H1 (cell line): ENCODE measurements at places on chromosomes 2 and 18.

GRCh38 chr2:106701203-106702022, 184.6 kb downstream of the ST6GAL2 start:
- no peak for DNase-seq

- no peak for DNase-seq
These were observed 83.6 kb upstream of the BCL2L11 start for GRCh38 chr2:111037128-111037527.

DNA sequence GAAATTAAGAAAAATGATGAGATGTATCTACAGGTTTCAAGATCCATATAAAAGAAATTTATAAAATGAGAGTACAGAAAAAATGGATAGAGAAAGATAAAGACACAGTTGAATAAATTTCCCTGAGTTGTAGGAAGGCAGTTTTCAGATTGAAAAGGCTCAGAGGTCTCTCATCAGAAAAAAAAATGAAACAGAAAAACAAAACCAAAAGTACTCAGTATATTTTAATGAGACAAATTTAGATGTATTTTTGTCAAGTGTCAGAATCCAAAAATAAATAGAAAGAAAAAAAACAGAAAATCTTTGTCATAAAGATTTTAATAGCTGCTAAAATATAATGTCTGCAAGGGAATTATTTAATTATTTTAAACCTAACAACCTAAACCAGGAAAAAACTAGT, 520.5 kb downstream of the KCNJ3 start:
- no peak for DNase-seq

- DNase-seq, result no peak
These were observed 25.2 kb downstream of the PTRHD1 start for GRCh38 chr2:24768013-24768412.

GRCh38 chr2:88615822-88616221, 11.4 kb downstream of the EIF2AK3 start:
- no peak for DNase-seq

DNA sequence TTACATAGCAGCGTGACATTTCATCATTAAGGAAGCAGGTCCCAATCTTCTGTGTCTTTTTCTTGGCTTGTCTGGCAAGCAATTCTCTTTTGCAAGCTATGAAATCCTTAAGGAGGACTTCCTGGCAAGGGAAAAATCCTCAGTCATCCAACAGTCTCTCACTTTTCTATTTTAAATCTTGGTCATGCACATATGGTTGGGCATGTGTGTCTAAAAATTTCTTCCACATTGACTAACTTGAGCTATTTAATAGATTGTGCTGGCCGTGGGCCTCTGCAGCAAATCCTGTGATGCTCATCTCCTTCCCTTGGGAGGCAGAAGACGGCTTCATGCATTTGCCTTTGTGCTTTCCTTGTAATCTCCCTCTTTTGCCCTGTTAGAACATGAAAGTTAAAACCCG, 634.3 kb upstream of the FANCL start:
- DNase-seq, result no peak

DNA sequence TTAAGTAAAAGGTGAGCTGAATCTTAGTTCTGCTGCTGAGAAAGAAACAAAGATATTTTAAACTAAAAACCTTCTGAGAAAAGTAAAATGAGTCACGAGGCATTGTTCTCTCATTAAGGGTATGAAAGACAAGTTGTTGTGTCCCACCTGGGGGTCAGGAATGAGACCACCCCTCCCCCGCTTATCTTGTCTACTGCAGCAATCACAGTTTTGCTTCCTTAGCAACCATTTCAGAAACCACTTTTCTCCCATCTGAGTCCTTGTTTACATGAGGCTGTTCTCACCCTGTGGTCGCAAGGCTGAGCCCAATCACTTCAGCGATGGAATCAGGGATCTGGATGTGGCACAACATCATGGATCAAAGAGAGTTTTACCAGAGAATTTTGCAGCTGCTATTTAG, 377.6 kb upstream of the NETO1 start:
- peak; percentile 47 for DNase-seq

DNA sequence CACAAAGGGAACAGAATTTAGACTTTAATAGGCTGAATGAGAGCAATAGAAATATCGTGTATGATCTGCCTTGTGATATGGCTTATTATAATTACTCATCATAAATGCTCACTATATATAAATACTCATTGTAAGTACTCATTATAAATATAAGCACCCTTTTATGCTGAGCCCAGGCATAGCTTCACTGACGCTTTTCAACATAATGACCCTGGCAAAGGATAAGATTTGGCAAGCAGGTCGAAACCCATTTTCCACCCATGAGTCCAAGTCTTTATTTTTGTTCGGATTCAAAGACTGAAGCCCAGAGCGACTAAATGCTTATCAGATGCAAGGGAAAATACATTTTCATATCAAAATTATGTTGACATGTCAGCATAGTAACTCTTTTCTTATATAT, 500.4 kb downstream of the SLC4A3 start:
- no peak for DNase-seq

GRCh38 chr2:60285626-60286316, 267.7 kb downstream of the BCL11A start:
- DNase-seq, result no peak

- no peak for DNase-seq
These were observed 119.4 kb downstream of the CYRIA start for GRCh38 chr2:16546128-16546754.

- no peak for DNase-seq
These were observed 198.3 kb upstream of the NABP1 start for GRCh38 chr2:191479680-191480023.

GRCh38 chr2:149808556-149808955, 221.0 kb upstream of the MMADHC start:
- no peak for DNase-seq

GRCh38 chr2:240879105-240879504, 10.5 kb downstream of the AGXT start:
- DNase-seq, result no peak

DNA sequence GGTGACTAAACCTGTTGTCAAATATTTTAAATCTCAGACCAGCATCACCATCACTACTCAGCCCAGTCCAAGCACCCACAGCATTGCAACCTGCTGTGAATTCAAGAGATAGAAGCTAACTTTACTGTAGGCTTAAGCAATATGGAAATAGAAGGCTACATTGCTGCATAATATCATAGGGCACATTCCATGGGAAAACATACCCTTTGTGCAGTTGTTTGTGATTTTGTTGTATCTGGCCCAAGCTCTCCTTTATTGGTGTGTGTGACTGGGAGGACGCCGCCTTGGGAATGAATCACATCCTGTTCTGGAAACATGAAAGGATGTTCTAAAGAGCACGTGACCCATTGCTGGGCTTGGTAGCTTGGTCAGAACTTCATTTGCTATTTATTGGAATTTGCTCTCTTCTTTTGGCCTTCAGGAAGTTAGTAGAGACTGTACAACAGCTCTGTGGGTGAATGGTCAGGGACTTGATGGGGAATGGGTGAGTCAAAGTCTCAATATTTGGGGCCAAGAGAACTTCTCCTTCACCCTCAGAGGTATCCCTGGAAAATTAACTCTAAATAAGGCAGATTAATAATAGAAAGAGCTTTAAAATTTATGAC, 106.8 kb upstream of the SERPINE2 start:
- DNase-seq, result no peak

- no peak for DNase-seq
These were observed 52.1 kb upstream of the FAHD2A start for GRCh38 chr2:95350368-95350767.

DNA sequence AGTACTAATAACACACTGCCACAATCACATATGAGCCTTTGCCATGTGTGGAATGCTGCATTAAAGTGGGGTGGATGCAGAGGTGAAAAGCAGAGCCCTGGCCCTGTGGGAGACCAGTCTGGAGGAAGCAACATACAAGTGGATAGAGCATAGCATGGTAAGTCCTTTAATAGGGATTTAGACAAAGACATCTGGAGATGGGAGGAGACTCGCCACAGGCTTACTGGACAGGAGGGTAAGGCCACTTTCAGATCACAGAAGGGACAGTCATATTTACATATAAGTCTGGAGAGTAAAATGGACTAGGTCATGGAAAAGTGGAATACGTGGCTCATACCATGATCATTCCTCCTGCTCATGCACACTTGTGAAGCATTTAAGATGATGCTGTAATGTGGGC, 84.3 kb downstream of the PPP1R1C start:
- no peak for DNase-seq

DNA sequence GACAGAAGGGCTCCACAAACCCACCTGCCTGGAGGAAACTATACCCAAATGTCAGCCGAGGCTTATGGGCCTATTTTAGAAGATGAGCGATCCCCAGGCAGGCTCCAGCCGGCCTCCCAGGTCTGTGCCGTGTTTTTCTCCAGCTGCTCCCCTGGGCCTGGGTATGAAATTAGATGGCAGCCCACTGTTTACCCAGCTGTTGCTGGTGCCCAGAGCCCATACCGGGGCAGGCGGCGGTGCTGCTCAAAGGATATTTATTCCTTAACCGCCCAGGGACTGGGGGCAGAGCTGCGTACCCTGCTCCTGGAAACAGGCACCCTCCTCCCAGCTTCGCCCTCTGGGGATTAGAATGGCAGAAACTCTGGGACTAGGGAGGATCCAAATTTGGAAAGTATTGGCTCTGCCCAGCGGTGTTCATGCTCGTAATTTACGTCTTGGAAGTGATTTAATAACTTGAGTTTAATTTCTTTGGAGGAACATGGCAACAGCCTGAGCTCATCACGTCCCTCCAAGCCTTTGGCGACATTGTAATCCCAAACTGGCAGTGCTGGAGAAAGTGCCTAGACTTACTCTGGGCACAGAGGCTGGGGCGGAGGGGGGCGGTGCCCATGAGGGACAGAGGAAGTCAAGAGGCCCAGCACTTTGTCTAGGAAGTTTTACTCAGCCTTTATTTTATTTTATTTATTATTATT, 199.2 kb downstream of the KLHL29 start:
- DNase-seq, result no peak

GRCh38 chr2:187577310-187577709, 23.1 kb upstream of the TFPI start:
- no peak for DNase-seq

- no peak for DNase-seq
These were observed 12.1 kb upstream of the ARHGEF4 start for GRCh38 chr2:130824492-130825061.

GRCh38 chr2:62202019-62202722, 6.3 kb downstream of the B3GNT2 start:
- no peak for DNase-seq

DNA sequence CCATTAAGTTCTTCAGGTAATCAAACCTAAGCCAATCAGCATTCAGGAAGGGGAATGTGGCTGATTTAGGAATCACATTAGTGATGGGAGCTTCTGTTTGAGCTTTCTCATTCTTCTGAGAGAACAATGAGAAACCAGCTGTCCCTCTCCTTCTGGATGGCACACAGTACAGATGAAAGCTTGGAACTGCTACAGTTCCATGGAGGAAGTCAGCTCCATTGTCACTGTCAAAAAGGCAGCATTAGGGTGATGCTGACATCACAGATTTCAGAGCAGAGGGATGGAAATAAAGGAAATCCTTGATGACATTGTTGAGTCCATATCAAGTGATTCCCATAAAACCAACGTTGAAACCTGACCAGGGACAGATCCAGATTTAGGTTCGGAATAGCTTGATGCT, 36.1 kb upstream of the ACYP2 start:
- no peak for DNase-seq

- DNase-seq, result no peak
These were observed 135.9 kb downstream of the NCK2 start for GRCh38 chr2:105880637-105881036.

GRCh38 chr18:74577019-74577418, 20.7 kb upstream of the ZNF407 start:
- DNase-seq, result no peak

- DNase-seq, result no peak
These were observed 32.9 kb upstream of the PPM1B start for GRCh38 chr2:44135771-44136170.

DNA sequence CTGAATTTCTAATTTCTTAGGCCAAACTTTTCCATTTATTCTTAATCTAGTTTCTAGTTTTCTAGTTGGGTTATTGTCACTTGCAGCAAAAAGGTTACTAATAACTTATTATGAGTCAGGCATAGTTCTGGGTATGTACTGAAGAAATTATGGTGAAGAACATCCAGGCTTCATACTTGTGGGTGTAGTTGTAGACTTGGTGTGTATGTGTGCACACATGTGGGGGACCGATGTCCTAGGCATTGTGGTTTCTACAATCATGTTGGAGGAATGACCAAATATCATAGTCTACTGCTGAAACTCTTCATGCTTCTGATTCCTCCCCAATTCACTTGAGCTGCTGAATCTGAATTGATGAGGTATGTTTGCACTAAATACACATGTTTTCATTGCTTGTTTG, 141.2 kb downstream of the PMAIP1 start:
- DNase-seq, result no peak

- DNase-seq, result no peak
These were observed 35.9 kb downstream of the EPC2 start for GRCh38 chr2:148680462-148680861.

- DNase-seq, result no peak
These were observed 14.4 kb upstream of the BZW1 start for GRCh38 chr2:200797242-200797770.

- no peak for DNase-seq
These were observed 802.7 kb downstream of the RNF144A start for GRCh38 chr2:7719876-7720275.

- no peak for DNase-seq
These were observed 194.8 kb downstream of the LNPK start for GRCh38 chr2:175807031-175807873.

DNA sequence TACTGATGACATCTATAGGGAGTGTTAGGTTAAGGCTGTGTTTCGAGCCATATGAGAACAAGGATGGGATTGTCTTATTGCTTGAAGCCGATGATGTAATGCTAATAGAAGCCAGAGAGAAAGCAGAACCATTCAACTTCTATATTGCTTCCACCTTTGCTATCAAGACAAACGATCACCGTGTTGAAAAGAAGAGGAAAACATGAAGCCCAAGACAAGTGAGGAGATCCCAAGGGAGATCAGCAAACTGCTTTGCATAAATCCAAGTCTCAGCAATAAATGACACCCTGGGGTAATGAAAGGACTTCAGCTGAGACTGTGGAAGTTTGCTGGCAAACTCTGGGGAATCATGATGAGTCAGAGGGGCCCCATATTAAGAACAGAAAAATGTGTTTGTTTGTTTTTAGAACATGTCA, 206.2 kb downstream of the NCKAP5 start:
- DNase-seq, result no peak

DNA sequence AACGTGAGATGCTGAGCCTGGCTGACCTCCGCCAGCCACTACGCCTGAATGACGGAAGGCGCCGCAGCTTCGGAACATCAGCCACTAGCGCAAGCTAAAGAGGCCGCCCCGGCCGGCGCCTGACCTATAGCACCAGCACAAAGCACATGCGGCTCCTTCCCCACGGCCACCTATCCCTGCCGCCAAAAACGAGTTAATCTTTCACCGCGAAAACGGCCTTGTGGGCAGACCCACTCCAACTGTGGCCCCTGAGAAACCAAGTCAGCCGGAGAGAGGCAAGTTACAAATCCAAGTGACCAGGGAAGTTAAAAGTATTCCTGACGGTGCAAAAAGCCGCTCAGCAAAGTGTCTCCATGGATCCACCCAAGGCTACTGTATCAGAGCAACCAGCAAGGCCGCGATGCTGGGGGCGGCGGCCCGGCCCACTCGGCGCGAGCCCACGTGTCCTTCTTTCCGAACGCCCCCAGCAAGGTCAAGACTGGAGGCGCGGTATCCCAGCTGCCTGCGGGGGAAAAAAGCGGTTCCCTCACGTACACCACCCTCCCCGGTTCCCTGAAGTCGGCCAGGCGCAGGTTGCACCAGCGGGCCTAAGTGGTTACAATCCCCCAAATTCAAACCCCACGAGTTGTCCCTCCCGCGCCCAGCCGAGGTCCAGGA, 575 bp downstream of the HSPD1 start:
- peak; percentile 61 for DNase-seq
